ENCODE measurements at places on chromosomes 1 and 21.

DNA sequence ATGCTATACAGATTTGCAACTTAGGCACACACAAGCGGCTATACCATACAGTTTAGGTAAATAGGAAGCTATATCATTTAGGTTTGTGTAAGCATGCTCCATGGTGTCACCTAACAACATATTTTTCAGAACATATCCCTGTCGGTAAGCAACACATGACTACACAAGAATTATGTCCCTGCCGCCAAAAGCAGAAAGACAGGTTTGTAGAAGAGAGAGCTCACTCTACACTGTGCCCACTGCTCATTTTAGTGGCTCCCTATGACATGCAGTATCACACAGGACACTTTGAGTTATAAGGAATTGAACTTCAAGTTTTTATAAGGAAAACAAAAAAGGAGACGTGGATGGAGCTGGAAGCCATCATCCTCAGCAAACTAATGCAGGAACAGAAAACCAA lies 132.5 kb upstream of the KAZN start:
- DNase-seq: no peak

DNA sequence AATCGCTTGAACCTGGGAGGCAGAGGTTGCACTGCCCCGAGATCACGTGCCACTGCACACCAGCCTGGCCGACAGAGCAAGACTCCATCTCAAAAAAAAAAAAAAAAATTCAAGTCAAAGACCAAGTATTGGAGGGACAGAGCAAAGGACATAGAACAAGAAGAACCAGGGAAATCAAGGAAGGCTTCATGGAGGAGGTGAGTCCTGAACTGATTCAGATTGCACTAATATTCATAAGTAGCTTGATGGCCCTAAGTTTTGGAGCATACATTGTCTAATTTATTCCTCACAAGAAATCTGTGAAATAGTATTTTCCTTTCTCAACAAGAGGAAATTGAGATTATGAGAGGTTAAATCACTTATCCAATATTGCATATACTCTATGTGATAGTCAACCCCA lies 3.9 kb upstream of the PRR9 start:
- DNase-seq: no peak

DNA sequence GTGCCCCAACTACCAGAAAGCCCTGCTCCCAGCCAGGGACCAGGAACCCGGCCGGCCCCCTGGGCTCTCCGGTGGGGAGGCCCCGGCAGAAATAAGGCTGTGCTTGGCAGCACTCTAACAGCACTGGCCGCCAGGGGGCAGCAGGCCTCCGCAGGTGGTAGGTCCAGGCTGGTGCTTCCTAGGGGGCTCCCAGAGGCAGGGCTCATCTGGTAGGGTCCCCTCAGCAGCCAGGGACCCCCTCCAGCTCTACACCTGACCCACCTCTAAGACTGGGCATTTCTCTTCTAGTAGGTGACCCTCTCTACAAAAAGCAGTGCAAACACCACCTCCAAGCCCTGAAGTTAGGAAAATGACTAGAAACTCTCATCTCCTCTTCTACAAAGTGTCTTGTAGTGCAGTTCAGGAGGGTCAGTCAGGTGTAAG lies 85.6 kb downstream of the STUM start:
- peak; percentile 95 for DNase-seq

DNA sequence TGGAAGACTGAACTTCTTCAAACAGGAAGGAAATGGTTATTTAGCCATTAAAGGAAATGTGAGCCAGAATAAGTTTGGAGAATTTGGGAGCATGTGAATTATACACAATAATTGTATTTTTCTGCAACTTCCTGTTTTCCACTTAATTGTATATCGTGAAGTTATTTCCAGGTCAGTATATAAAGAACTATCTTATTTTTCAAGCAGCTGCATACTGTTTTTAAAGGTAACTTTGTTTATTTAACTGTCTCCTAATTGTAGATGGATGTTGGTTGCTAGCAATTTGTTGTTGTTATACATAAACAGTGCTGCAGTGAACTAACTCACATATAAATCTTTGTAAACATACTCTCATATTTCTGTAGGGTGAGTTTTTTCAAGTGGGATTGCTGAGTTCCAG lies 180.3 kb downstream of the HLX start:
- no peak for DNase-seq

DNA sequence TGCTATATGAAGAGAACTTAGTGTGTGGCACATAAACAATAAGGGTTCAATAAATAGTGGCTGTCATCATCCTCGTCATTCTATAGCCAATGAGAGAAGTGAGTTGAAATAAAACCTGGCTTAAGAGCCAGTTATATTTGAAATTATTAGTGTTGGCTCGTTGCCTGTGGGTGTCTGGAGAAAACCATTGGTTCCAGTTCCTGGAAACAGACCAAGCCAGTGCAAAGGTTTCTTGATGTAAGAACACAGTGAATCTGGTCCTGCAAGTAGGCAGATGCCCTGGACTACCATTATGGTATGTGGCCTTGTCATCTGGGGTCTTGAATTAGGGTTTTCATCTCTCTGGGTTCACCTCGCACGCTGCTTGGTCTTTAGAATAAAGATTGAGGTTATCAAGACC lies 43.3 kb downstream of the URB2 start:
- no peak for DNase-seq

GRCh38 chr1:156095906-156096508 lies 13.7 kb upstream of the MEX3A start:
- DNase-seq: no peak

GRCh38 chr1:57620605-57621004 lies 196.7 kb upstream of the DAB1 start:
- no peak for DNase-seq

DNA sequence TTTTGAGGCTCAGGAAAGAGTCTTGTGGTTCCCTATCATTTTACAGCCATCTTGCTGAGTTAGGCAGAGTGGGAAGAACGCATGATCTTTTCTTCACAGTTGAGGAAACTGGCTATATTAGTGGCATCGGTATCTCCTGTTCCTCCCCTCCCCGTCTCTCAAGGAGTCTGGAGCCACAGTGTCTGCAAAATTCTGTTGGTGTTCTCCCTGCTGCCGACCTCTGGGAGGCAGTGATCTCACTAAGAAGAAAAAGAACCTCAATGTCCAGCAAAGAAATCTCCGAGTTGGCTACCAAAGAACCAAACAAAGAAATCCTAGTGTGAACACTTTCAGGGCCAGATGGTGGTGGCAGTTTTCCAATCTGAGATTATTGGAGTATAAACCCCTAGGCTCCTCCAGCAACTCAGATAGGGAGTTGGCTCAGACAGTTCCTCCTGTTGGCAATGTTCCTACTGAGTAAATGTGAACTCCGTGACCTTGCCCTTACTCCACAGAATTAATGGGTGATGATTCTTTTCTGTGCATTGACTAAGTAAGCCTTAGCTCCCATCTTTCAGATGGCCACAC lies 41.2 kb downstream of the PRAMEF20 start:
- no peak for DNase-seq

DNA sequence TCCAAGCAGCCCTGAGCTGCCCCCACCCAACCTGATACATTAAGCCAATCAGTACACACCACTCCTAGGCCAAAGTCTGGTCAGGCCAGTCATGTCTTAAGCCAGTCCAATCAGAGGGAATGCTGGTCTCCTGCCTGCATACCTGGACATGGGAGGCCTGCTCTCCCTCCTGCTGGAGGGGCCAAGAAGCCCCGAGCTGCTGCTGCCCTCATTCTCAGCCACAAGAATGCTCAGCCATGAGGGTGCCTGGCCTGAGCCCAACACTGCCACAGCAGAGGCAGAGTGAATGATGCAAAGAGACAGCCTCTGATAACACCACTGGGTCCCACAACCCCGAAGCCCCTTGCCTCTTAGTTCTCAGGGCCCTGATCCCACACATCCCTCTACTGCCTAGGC lies 23.0 kb downstream of the CHD5 start:
- DNase-seq: no peak

GRCh38 chr1:23446661-23447310 lies 22.2 kb upstream of the TCEA3 start:
- DNase-seq: no peak

GRCh38 chr21:46116776-46117585 lies 19.1 kb downstream of the COL6A2 start:
- DNase-seq: no peak

- DNase-seq: no peak
These were observed 41.8 kb downstream of the MAP3K7CL start for GRCh38 chr21:29172282-29172681.
